ENCODE measurements at places on chromosomes 13 and 19.

GRCh38 chr13:24040835-24041234 lies 119.7 kb upstream of the SPATA13 start:
- no peak for DNase-seq

DNA sequence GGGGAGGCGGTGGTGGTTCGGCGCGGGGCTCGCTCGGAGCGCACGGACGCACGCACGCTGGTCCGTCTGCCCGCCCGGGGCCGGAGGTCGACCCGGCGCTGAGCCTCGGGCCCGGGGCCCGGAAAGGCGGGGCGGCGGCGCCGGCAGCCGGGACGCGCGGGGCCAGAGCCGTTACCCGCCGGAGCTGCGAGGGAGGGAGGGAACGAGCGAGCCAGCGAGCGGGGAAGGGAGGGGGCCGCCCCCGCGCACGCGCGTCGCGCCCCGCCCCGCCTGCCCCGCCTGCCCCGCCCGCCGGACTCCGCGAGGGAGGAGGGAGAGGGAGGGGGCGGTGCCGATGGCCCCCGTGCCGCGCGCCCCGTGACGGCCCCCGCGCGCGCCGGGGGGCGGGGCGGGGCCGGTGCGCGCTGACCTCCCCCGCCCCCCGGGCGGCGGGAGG lies 15.0 kb downstream of the CIC start:
- DNase-seq: no peak

DNA sequence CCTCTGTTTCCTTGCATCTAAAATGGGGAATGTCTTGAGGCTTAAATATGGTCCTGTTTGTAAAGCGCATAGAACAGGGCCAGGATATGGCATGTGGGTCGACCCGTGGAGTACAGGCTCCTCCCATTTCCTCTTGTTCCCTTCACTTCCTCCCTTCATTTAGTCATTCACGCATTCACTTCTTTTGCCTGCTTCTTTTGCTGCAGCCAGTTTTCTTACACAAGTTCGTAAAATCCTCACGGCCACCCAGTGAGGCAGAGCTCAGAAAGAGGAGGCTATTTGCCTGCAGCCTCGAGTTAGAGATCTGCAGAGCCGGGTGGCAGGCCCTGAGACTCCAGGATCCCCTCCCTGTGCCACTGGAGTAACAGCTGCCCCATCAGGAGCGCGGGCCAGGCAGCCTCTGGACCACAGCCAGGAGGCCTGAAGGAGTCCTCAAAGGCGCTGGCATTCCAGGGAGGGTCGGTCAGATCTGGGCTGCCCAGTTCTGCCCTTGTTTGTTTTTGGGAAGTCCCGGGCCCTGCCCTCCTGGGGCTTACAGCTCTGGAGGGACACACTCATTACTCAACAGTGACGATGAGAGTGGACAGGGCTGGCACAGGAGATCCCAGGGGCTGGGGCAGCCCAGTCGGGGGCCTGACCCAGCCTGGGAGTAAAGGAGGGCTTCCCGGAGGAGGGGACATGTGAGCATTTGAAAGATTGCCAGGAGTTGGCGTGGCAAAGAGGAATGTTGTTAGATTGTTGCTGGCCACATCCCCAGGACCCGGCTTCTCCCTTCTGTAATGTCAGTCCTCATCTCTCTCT lies 4.6 kb downstream of the PPP5C start:
- no peak for DNase-seq

DNA sequence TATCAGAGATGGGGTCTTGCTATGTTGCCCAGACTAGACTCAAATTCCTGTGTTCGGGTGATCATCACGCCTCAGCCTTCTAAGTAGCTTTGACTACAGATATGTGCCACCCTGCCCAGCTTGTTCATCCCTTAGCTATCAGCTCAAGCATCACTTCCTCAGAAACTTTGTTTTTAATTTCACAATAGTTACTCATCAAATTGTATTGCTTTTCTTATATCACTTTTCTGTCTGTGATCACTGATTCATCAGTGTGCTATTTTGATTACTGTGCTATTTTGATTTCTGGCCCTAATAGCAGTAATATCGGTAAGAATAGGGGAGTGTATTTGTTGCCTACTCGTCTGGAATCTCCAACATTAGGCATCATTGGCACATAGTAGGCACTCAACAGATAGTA lies 878.6 kb upstream of the PCDH20 start:
- no peak for DNase-seq

Data from retina (tissue), 1 donor.